ENCODE measurements at places on chromosomes 12 and 14.

DNA sequence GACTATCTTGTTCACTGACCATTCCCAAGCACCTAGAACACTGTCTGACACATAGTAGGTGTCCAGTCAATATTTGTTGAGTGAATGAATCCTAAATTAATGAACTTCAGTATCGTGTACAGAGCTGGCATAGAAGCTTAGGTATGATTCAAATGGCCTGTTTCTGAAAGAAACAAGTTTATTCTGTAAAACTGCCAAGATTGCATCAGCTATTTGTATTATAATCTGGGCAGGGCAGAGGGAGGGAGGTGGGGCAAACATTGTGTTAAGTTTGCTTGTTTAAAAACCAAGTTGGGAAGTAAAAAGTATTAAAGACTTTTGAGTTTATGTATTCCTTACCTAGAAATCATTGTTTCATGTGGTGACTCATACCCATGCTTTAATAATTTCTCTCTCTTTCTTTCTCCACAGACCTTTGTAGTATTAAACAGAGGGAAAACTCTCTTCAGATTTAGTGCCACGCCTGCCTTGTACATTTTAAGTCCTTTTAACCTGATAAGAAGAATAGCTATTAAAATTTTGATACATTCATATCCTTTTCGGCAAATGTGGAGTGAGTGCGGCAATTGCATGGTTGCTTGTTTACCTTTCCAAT, 92.8 kb downstream of the SCN8A start:
- no peak for DNase-seq

DNA sequence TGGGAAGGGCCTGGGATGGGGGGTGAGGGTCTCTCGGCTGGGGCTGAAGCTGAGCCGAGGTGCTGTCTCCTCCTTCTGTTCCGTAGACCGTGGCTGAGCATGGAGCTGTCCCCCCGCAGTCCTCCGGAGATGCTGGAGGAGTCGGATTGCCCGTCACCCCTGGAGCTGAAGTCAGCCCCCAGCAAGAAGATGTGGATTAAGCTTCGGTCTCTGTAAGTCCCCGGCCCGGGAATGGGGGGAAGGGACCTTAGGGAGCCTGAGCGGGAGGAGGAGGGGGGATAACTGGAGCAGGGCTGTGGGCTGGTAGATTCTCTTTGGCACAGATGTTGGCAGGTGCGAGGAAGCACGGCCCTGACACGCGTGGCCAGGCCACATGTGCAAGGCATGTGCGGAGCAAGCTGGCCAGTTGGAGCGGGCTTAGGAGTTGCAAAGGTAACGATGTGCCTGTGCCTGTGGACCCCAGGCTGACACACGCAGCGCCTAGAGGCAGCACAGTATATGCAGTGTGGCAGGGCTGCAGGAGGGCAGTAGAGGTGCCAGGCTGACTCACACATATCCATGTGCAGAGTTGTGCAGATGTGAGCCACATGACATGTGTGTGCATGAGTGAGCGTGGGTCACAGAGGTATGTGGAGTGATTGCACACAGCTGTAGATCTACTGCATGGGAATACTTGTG, 512 bp downstream of the PDE1B start:
- no peak for DNase-seq

DNA sequence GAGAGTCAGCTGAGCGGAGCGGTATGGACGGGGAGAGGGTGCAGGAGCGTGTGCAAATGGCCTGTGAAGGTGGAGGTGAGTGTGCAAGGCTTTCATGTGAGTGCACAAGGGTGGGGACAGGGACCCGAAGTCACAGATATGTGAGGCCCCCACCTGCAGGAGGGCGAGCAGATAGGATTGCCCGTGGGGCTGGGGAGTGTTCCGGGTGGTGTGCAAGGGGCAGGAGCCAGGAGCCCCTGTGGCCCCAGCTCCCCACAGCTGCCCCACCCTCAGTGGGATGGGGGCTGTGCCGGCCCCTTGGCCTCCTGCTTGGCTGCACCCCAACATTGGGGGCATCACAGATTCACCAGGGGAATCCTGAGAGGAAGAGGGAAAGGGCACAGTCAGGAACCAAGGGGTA, 5.5 kb upstream of the ZNF384 start:
- no peak for DNase-seq

- DNase-seq: no peak
These were observed 54.9 kb downstream of the RAB35 start for GRCh38 chr12:120061575-120062214.

- peak; percentile 62 for DNase-seq
These were observed 93.7 kb downstream of the RMST start for GRCh38 chr12:97556302-97556779.

DNA sequence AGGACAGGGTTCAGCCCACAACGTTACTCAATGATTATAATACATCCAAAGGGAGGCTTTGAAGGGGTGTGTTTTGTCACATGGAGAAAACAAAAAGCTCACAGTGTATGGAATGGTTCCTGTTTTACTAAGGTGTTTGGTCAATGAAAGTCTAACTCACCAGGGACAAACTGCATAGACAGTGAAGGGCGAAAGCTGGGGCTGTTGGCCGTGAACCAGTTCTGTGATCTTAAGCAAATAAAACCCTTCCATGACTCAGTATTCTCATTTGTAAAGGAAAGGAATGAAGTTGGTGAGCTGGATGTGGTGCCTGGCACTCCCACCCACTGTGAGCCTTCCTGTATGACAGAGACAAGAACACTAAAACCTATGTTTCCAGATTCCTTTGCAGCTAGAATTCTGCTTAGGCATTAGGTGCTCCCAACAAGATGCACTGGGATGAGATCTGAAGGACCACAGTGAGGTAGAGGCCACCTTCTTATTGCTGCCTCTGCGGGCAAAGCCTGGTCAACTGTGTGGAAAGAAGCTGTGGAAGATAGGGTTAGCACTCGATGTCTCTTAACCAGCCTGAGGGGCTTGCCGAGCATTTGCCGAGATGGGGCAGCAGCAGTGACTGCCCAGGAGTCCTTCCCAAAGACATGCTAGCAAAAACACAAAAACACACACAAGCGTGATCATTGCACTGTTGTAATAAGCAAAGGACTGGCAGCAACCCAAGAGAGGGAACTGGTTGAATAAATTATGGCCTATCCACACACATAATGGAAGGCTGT, 48.5 kb downstream of the VCPKMT start:
- DNase-seq: peak; percentile 81

GRCh38 chr12:42568952-42569915, 20.3 kb downstream of the PRICKLE1 start:
- DNase-seq: peak; percentile 43

DNA sequence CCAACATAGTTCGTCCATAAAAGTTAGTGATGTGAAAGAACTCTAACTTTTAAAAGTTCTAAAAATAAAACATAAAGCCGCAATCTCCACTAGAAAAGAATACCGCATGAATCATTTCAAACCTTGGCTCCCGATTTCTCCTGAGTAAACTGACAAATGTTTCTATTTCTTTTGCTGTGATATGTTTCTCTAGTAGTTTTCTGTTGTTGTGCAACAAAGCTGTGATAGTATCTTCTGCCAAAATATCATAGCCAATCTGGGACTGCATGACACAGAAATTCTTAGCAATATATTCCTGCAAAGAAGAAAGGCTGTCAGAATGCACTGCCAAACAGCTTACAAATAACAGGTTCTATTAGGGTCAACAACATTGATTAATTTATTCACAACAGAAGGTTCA, 174.0 kb downstream of the ITPR2 start:
- DNase-seq: no peak

DNA sequence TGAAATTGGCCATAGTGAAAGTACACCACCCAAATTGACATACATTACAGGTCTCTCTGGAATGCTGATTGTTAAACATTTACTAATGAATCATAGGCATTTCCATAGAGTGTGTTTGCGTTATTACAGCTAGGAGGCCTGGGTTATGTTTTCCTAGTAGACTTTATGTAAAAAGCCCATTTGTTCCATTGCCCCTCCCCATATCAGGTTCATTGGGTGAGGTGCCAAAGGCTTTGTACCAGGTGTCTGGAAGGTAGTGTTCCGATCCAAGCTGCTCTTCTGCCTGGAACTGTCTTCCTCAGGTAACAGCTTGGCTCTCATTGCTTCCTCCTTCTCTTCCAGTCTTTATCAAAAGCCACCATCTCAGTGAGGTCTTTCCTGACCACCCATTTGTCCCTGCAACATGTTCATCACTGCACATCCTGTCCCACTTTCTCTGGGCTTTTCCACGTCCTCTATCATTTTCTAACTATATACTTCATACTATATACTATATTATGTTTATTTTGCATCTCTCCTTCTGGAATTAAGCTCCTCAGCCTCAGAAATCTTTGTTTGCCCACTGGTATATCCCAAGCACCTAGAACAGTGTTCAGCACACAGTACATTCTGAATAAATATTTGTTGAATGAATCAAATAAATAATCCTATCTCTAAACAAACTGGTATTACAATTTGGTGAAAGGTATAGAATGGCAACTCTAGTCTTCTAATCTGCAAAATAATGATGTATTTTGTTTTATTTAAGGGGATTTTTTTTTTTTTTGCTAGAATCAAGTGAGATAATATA, 252.3 kb downstream of the KTN1 start:
- DNase-seq: peak; percentile 78

DNA sequence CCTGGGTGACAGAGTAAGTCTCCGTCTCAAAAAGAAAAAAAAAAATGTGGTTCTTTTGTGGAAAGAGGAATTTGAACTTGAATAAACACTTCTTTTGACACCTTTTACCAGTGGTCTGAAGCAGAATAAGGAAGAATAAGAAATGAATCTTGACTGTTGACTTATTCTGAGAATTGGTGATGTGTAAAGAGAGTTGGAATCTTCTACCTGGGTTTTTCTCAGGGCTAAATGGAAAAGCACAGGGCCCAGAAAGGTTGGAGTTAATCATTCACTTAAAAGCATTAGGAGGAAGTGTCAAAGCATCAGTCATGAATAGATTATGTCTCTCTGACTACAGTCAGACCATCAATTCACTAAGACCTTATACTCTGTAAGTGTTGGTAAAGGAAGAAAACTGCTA, 13.9 kb downstream of the PNMA1 start:
- peak; percentile 46 for DNase-seq

DNA sequence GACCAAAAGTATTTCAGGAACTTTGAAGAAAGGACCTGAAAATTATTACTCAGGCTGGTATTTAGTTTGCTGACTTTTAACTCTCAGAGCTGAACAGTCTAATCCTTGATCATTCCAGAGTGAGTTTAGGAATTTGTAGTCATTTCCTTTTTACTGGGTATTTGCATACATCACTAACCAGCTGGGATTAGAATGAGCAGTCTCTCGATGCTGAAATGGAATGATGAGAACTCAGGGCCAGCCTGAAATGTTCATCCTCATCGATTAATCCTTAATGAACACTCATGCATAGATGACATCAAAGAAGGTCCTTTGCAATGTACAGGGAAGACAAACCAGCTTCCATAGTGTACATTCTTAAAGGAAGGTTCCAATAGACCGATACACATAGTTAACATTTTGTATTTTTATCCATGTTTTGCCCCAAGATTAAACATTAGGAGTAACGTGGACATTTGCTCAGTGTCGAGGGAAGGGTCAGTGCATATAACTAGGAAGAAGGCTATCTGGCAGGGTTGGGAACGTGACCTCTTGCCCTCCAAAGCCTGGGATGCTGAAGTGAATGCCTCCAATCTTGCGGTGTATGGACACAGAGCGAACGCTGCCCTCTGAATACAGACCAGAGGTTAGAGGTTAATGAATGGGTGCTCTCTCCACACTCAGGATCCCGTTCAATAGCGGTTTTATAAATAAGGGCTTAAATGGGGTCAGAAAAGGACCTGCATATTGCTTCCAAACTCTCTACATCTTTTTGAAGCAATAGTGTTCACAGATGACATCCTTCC, 14.5 kb downstream of the FBXL14 start:
- no peak for DNase-seq

- no peak for DNase-seq
These were observed 343.9 kb downstream of the LRFN5 start for GRCh38 chr14:41950428-41951151.

DNA sequence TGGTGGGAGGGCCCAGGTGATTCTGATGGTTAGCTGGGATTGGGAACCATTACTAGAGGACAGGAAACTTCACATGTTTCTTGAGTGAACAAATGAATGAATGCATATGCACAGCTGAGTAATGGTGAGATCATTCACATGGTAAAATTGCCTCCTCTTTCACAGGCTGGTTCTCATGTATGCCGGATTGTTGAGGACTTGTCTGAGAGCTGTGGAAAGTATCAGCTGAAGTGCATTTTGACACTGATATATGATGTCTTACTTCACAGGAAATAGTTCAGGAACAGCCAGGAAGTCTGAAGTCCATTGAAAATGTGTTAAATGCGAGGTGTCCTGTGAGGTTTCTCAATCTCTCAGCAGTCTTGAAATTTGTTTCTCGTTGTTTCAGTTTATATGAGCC, 77.6 kb upstream of the DACT1 start:
- DNase-seq: peak; percentile 6

GRCh38 chr12:106343214-106343528, 14.4 kb upstream of the POLR3B start:
- DNase-seq: no peak

DNA sequence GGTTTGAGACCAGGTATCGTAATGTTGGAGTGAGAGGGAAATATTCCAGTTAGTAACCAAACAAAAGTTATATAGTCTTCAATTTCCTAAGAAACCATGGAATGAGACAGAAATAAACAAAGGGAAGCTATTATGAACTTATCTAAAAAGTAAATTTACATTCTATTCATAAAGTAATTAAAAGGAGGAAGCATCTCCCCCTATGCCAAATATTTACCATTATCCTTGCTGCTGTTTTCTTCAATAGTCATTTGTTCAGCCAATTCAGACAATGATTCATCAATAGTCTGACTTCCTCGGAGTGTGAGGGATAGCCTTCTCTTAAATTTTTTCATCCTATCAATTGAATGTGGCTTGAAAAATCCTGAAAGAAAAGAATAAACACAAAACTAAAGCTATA, 65.7 kb downstream of the CDK17 start:
- no peak for DNase-seq

DNA sequence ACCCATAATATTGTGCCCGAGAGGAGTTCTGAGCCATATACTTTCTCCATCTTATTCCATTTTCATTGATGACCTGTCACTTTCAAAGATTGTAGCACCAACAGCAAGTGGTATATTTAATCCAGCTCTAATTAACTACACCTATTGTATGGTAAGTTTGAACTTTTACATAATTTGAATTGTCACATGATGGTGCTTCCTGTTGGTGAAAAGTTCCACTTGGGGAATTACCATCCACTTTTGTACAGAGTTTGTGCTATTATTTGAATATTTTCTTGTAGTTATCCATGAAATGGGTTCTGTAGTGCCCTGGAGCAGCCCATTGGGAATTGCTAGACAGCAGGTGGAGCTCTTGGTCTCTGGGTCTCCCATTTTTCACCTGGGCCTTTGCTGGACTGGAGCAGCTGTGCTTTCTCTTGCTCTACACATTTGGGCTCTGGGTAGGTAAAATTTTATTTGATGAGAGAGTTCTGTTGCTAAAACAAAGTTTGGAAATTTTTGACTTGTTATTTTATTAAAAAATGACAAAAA, 3.0 kb downstream of the SMCO3 start:
- peak; percentile 22 for DNase-seq

GRCh38 chr12:119700078-119700477, 32.1 kb downstream of the PRKAB1 start:
- DNase-seq: no peak

DNA sequence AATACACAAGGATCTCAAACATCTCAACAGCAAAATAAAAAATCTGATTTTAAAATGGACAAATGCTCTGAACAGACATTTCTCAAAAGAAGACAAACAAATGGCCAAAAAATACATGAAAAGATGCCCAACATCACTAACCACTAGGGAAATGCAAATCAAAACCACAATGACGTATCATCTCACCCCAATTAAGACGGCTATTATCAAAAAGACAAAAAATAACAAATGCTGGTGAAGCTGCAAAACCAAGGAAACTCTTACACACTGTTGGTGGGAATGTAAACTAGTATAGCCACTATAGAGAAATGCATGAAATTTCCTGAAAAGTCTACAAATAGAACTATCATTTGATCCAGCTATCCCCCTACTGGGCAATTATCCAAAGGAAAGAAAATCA, 145.0 kb downstream of the BTG1 start:
- no peak for DNase-seq
